Cardiac fibroblast (primary cell): ENCODE measurements at places on chromosomes 13 and 19.

DNA sequence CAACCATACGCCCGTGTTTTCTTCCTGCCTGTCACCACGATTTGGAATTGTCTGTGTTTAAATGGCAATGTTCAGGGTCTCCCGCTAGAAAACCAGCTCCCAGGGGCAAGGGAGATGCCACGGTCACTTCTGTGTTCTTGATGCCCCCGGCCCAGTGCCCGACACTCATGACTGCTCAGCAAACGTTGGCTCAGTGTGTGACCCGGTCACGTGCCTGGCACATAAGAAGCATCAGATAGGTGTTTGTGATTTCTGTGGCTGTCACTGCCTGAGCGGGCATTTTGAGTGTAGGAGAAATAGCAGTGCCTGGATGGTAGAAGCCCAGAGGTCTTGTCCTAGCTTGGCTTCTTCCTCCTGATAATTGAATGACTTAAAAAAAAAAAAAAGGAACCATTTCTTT lies 15.5 kb downstream of the HDGFL2 start:
- no peak for DNase-seq

- no peak for DNase-seq
Observed at GRCh38 chr19:33706631-33707030, 84.9 kb downstream of the CHST8 start.

DNA sequence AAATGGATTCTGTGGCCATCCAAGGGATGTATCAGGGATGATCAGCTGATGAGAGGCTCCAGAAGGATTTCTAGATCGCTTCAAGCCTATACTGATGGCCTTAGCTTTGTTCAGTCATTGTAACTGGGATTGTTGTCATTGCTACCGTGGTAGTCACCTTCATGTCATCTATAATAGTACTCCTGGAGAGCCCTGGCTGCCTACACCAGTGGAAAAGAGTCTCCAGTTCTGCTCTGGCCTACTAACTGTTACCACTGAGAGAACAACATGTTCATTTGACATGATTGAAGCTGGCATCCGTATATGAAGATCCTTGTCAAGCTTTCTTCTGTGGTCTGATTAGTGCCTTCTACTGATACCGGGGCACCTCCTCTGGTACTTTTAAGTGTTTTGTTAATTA lies 131.3 kb downstream of the B3GLCT start:
- DNase-seq, result no peak

GRCh38 chr19:21587117-21587461 lies 81.7 kb downstream of the ZNF429 start:
- no peak for DNase-seq

GRCh38 chr19:16608290-16608739 lies 19.7 kb downstream of the MED26 start:
- peak; percentile 82 for DNase-seq

DNA sequence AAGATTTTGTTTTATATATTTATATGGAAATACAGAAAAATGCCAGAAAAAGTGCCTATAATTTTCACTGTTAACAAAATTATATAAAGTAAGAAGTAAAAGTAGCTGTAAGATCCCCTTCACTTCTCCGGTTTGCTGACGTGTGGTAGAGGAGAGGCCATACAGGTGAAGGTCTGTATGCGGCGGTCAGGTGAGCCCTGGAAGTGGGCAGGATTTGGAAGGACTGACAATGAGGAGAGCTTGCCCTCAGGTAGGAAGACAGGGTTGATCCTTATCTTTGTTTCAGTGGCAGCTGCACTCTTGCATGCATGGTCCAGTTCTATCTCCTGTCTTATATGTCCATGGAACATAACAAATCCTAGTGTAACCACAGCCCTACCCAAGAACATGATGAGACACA lies 16.9 kb upstream of the TFDP1 start:
- no peak for DNase-seq

GRCh38 chr19:47280183-47280797 lies 5.6 kb downstream of the INAFM1 start:
- DNase-seq, result peak; percentile 41

GRCh38 chr19:51621178-51621577 lies 9.0 kb downstream of the SIGLEC5 start:
- no peak for DNase-seq
